ENCODE measurements at places on chromosomes 13 and 19.

DNA sequence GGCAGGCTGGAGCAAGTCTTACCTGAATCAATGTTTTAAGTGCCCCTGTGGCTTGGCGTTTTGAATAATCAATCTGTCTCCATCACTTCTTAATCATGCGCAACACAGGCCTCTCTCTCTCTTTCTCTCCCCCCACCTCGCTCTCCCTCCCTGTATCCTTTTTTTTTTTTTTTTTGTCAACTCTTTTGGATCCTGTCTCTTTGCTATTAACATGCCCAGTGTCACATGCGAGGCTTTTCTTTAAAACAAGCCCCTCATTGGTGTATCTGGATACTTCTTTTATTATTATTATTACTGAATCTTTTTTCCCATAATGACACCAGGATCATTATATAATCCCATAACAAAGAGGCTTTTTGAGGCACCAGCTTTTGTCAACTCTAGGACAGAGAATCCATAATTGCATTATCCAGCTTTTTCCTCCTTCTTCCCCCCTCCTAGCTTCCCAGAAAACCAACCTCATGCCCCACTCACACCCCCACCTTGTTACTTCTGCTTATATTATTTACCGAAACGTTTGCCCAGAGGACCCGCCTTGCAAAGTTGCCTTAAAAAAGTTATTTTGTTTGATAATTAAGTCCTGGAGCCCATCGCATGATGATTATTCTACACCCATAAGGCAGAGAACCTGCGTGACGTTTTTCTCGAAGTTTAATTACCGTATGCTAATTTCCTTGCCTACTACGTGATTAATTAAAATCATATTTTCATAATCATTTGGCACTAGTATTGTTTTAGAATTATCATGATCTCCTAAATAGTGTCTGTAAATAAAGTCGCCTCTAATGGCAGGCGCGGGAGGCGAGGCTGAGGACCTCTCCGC is 148.1 kb upstream of the ZNF536 start:
- no peak for DNase-seq

DNA sequence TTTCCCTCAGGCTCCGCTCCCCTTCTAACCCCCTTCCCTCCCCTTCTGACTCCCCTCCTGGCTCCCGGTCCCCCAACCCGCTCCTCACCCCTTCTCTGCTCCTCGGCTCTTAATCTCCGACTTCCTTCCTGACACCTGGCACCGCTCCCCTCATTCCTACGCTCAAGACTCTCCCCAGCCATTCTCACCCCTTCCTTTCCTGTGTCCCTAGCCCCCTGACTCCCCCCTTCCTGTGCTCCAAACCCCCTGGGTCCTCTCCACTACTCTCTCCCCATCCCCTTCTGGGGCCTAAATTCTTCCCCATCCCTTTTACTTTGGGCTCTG is 658 bp downstream of the CLPP start:
- DNase-seq: no peak

GRCh38 chr13:28434926-28435325 is 60.0 kb downstream of the FLT1 start:
- DNase-seq: no peak

DNA sequence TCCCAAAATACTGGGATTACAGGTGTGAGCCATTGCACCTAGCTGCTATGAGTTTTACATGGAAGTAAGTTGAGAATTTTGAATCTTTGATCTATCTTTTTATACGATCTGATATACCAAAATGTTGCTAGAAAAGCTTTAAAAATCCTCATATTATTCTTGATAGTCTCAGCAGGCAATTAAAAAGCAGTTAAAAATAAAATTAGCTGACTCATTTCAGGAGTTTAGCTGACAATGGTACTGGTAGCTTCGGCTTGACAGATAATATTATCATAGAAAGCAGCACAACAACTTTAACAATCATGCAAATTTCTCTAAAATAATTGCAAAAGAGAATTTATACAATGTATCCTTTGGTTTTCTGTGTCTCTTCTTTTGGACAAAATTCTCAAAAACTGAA is 9.6 kb upstream of the FOXO1 start:
- no peak for DNase-seq

All from Calu3 (cell line).